Fibroblast of the conjunctiva (primary cell): ENCODE measurements at places on chromosomes 3 and 15.

GRCh38 chr3:128418900-128419299, 47.8 kb downstream of the DNAJB8 start:
- DNase-seq = no peak

- no peak for DNase-seq
Observed at GRCh38 chr3:9826815-9827573, 16.8 kb downstream of the RPUSD3 start.

- no peak for DNase-seq
Observed at GRCh38 chr3:11131371-11131770, 22.9 kb upstream of the HRH1 start.

- DNase-seq = no peak
Observed at GRCh38 chr15:94370936-94371285, 139.6 kb downstream of the MCTP2 start.

- no peak for DNase-seq
Observed at GRCh38 chr3:190118438-190118837, 2.3 kb downstream of the P3H2 start.

GRCh38 chr15:95511671-95512070, 818.8 kb upstream of the NR2F2 start:
- no peak for DNase-seq

DNA sequence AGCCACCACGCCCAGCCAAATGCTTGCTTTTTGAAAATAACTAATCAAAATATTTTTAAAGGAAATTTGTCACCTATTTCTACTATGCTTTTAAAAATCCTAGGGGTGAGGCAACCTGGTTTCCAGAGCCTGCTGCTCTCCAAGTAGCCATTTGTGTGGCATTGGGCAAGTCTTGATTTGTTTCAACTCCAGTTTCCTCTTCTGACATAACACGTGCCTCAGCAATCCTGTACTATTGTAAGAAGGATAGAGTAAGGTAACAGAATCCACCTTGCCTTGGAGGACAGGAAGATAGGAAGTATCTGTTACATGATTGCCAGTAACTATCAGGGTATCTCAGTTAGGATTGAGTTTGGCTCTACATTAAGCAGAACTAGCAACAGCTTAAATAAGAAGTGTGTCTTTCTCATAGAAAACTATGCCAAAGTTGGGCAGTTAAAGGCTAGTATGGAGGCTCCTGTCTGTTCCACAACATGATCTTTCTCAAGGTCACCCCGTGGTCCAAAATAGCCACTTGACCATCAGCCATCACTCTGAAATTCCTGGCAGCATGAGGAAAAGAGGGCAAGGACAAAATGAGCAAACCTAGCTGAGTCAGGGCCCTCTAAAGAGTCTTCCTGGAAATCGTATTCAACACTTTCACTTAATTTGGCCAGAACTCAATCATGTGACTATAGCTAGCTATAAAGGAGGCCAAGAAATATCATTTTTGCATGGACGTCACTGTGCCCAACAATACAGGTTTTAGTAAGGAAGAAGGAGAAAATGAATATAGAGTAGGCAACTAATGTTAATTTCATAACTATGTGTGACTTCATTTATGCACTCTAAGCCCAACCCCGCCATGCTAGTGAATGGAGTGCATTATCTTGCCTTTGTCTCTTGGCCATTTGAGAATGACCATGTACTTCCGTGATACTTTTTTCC, 66.1 kb downstream of the HMG20A start:
- no peak for DNase-seq

DNA sequence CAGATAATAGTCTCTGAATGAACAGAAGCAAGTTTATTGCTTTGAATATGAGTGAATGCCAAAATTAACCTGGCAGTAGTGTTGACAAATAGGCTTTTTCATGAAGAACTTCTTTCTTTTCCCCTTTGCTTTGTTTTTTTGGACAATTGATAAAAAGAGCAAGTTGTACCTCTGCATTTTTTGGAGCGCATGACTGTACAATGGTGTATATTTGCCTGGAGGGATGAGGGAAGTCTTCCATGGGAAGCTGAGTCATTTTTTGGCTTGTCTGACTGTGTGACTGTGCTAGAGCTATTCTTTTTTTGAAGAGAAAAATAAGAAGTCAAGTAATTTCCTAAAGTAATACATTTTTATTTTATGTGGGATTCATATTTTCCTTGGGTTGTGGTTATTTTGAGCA, 186.9 kb downstream of the KLHL25 start:
- peak; percentile 52 for DNase-seq

GRCh38 chr3:183114384-183115178, 15.3 kb upstream of the MCCC1 start:
- no peak for DNase-seq

GRCh38 chr3:109392293-109392692, 54.9 kb upstream of the DPPA4 start:
- no peak for DNase-seq

DNA sequence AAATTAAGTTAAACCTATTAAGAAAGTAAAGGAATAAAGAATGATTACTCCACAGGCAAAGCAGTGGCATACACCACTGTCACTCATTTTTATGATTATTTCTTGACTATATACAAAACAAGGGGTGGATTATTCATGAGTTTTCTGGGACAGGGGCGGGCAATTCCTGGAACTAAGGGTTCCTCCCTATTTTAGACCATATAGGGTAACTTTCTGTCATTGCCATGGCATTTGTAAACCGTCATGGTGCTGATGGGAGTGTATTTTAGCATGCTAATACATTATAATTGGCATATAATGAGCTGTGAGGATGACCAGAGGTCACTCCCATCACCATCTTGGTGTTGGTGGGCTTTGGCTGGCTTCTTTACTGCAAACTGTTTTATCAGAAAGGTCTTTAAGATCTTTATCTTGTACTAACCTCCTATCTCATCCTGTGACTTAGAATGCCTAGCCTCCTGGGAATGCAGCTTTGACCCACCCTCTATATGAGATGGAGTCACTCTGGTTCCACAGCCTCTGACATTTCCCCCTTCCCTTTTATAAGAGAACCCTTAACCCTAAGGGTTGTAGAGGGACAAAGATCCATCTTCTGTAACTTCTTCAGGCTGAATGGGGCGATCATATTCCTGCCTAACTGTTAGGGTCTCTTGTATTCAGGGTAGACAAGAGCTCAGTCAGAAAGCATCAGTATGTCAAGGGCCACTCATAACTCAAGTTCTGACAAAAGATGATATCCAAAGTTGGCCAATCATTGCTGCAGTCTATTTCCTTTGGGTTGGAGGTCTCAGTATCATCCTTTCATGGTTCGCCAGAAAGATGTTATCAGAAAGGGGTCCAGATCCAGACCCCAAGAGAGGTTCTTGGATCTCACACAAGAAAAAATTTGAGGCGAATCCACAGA, 79.5 kb upstream of the LIPC start:
- no peak for DNase-seq

- no peak for DNase-seq
Observed at GRCh38 chr3:53420831-53421230, 73.5 kb upstream of the DCP1A start.

DNA sequence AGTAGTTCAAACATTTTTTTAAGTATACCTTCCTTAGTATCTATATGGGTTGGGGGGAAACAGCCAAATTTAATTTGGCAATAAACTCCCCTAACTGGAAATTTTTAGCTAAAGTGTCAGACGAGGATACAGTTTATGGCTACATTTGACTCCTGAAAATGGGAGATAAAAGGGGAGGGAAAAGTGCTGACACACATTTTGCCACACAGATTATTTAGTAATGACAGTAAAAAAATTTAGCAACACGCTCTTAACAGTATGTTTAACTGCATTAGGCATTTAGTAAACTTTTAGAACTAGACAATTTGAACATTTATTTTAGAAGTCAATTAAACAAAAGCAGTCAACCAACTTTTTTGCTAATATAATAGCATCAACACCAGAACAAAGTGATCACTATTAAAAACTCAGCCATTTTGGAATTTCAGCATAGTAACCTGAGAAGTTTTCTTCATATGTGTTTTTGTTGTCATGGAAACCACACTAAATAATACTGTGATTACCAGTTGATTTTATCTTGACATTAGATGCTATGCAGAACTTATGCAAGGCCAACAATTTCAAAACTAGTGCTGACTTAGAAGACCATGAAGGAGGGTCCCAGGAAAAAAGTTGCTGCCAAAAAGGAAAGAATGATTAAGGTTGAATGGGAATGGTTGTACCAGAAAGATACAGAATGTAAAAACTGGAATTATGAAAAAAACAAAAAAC, 47.0 kb upstream of the TFG start:
- DNase-seq = no peak

DNA sequence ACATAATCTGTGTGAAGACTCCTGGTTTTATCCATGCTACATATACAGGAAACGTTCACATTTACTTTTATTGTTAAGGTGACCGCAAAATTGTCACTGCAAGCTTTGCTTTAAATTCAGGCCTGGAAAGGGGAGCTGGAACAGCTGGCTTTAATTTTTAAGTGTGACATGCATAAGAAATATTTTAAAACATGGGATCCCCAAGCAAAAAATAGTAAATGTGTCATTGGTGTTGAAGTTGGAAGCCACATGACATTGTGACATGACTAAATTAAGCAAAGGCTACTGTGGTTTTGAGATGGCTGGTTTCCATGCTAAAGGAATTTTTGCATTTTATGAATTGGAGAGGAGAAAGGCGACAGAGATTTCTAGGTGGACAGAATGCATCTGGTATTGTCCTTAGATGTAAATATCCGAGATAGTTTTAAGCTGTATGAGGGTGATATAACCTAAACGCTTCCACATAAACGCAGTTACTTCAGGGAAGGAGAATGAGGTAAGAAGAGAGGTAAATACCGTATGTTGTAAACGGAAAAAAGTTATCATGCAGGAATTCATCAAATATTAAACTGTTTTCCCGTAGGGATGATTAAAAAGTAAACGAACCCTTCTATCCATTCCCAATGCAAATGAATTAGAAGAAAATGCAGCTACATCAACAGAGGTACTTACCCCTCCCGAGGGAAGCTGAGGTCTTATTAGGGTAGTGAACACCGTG, 927 bp upstream of the FYTTD1 start:
- DNase-seq = no peak

DNA sequence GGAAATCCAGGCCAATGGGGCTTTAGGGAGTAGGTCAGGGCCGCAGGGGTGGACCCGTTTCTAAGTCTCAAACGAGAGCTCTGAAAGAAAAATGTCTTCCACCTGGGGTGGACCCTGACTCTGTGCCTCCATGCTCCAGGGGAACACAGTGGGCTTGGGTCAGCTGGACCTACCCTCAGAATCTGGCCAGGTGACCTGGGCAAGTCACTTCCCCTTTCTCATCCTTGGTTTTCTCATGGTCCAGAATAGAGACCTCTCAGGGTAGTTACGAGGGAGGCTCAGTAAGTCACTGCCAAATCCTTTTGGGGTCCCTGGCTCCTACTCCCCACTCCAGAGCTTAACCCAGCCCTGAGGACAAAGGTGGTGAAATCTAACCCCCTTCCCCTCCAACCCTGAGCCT, 25.8 kb downstream of the EFCAB12 start:
- no peak for DNase-seq

DNA sequence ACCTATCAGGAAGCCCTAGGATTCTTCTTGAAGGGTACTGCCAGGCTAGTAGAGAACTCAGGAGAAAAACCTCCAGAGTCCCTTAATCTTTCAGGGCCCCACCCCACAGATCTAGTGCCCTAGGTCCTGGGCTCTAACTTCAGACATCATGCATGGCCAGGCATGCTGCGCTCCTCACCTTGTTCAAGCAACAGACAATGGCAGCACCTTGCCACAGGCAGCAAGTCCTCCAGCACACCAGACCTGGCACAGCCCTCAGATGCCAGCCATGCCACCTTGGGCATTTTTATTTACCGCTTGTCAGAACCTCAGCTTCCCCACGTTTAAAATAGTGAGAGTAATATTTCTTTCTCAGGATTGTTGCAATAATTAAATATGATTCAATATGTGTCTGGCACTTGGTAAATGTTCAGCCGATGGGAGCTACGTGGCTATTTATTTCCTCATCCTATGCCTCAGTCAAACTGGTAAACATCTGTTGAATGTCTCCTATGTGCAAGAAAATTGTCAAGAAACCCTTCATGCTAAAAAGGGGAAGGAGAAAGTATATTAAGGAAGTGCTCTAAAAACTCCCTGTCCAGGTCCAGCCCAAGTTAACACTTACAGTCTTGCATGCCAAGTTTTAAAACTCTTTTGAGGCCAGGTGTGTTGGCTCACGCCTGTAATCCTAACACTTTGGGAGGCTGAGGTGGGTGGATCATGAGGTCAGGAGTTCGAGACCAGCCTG, 14.5 kb upstream of the CCR1 start:
- DNase-seq = no peak

- no peak for DNase-seq
Observed at GRCh38 chr15:41979493-41980266, 7.3 kb upstream of the EHD4 start.

GRCh38 chr15:78059110-78059839, 18.2 kb downstream of the TBC1D2B start:
- no peak for DNase-seq

DNA sequence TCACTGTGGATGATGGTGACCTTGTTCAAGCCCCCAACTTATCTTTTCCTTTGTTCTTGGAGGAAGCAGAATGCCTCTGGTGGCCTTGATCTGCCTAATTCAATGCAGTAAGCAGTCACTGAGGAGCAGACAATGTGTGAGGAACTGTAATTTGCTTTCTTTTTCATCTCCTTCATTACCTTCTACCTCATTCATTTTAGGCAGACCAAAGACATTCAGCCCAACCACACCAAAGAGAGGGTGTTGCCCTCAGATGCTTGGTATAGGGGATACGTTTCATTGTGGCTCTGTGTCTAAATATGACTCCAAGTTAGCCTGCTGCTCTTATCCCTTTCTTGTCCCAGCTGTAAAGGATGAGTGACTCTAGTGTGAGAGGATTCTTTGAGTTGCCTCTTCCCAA, 15.3 kb downstream of the EXOSC7 start:
- no peak for DNase-seq

GRCh38 chr3:135226057-135226456, 431.0 kb downstream of the EPHB1 start:
- DNase-seq = no peak

DNA sequence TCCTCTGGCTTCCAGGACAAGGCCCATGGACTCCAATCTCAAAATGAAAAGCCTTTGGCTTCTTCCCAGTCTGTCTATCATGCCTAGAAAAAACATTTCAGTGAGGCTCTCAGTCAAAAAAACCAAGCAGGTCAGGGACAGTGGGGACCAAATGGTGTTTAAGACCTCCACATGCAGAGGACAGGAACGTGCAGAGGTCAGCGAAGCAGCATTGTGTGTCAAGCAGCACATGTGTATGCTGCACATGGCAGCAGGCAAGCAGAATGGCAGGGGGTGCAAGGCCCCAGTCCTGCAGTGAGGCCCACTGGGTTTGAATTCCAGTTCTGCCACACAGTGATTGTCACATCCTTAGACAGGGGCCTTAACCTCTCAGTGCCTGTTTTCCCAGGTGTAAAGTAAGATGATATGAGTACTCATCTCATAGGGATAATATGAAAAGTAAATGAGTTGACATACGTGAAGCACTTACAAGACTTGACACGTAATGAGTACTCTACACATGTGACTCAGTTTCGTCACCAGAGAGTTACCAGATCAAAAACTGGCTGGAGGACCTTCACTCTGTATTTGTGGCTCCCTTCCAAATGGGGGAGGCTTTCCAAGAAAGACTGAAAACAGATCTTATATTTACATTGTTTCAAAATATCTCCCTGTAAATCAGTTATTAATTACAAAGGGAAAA, 11.2 kb downstream of the STIMATE start:
- DNase-seq = no peak

GRCh38 chr3:182292591-182292990, 500.7 kb upstream of the ATP11B start:
- no peak for DNase-seq

- no peak for DNase-seq
Observed at GRCh38 chr15:79051941-79052731, 38.4 kb downstream of the RASGRF1 start.
